ENCODE measurements at places on chromosomes 16 and 17. TPM values are rescaled to one million over a fixed set of nuclear protein-coding genes. Genes with fewer than 3 reads are reported as not detected.

DNA sequence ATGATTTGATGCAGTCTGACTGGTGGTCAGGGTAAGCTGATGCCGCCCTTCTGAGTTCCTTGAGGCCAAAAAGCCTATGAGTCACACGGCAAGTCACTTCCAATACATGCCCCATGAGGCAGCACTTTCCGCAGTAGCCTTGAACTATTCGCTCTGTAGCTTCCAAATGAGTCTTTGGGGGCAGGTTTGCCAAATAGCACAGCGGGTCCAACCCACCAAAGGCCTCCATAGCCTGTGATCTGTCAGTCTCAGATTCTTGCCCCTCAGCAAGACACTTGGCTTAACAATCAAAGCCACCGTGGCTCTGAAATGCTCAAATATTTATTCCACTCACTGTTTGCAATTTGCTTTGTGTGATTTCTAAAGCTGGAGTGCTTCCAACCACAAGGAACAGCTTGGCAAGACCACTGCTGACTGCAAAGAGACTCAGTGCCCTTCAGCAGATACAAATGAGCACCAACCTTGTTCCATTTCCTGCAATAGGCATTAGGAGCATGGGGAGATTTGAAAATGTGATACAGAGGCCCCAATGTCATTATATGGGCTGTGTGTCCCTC lies 45.4 kb downstream of the CLEC19A start:
- peaks cover 1% of the 10 kb centered on the region for H3K27me3 ChIP-seq
- H3K4me3 ChIP-seq: no peak overlapping the region
- H3K4me1 ChIP-seq: no peaks in the 10 kb centered on the region
- DNase-seq: no peak

DNA sequence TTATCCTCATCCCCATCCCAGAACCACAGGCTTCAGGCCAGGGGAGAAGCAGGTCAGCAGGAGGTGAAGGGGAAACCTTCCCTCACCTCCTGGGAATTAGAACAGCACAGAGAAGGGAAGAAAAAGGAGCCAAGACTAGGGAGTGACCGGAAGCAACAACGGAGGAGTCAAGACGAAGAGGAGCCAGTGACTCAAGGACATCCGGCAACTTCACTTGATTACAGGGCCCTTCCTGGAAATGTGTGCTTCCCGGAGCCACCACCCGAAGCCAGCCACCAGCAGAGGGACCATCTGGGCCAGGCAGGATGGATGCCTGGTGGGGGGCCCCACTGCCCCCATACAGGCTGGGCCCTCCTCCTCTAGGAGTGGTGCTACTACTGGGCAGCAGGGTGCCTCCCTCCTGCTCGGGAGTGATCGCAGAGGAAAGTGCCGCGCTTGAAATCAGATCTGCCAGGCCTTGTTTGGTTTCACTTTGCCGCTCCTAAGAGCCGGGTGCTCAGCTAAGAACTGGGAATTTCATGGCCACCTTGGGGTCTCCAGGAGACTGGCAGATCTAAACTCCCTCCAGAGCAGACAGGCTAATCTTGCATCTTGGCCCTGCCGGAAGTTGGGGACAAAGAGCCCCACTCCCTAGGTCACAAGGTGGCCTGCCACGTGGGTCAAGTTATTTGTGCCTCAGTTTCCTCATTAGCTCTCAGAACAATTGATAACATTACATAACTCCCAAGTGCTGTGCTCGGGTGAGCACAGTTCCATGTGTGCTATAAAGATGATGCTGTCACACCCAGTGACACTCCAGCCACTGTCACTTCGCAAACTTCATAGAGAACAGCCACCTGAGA lies 6.6 kb downstream of the CDC42EP4 start:
- H3K4me3 ChIP-seq: peak overlapping the region; percentile 35
- H3K4me1 ChIP-seq: peaks cover 4% of the 10 kb centered on the region
- DNase-seq: no peak
- no peaks in the 10 kb centered on the region for H3K36me3 ChIP-seq

GRCh38 chr16:30896889-30897733 lies 697 bp downstream of the CTF1 start:
- DNase-seq: peak; percentile 94
- peaks cover 45% of the 10 kb centered on the region for H3K4me1 ChIP-seq
- H3K27ac ChIP-seq: peak overlapping the region; percentile 87
- H3K27me3 ChIP-seq: no peaks in the 10 kb centered on the region
- H3K4me3 ChIP-seq: peak overlapping the region; percentile 74

- H3K27me3 ChIP-seq: no peaks in the 10 kb centered on the region
- H3K4me1 ChIP-seq: peaks cover 29% of the 10 kb centered on the region
- H3K36me3 ChIP-seq: peaks cover 12% of the 10 kb centered on the region
- peak within 1 kb of the TSS; percentile 96 for H3K4me3 ChIP-seq
Observed at GRCh38 chr17:42979511-42980273, at the start of gene PTGES3L. TSS of gene PTGES3L (minus strand) at chr17:42980080. CDS start at chr17:42980053, 27 bp downstream.

GRCh38 chr16:8950580-8951077 lies 13.1 kb downstream of the USP7 start:
- H3K36me3 ChIP-seq: peaks cover 1% of the 10 kb centered on the region
- peaks cover 66% of the 10 kb centered on the region for H3K4me1 ChIP-seq
- no peak overlapping the region for H3K27ac ChIP-seq
- H3K4me3 ChIP-seq: no peak overlapping the region
- H3K27me3 ChIP-seq: no peaks in the 10 kb centered on the region

DNA sequence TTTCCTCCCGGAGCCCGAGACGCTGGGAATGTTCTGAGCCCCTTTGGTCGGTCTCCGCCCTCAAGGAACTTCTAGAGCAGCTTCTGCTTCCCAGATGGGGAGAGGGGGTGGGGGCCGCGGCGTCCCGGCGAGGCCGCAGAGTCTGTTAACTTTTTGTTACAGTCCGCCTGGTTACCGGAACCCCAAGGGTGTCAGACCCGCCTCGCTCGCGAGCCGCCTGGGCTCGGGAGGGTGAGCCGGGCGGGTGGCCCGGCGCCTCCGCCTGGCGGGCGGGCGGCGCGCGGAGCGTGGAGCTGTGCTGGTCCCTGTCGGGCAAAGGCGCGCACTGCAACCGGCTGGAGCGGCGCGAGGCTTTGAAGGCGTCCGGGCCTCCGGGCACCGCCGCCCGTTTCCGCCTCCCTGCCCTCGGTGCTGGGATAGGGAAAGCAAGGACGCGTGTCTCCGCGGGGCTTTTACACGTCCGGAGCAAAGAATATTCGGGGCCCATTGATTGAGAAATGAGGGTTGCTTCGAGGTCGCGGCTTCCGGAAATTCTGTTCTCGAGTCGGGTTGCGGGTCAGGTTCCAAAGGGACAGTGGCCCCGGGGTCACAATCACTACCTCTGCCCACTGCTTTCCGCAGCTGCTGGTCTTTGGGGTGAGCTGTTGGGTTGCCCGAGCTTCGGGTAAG lies 1.7 kb downstream of the HS3ST3B1 start:
- peak overlapping the region; percentile 97 for H3K27ac ChIP-seq
- H3K4me1 ChIP-seq: peaks cover 57% of the 10 kb centered on the region
- H3K27me3 ChIP-seq: peaks cover 10% of the 10 kb centered on the region
- peak overlapping the region; percentile 91 for H3K4me3 ChIP-seq
- peaks cover 21% of the 10 kb centered on the region for H3K36me3 ChIP-seq

- H3K27me3 ChIP-seq: no peaks in the 10 kb centered on the region
- no peaks in the 10 kb centered on the region for H3K36me3 ChIP-seq
- no peak for DNase-seq
- no peak overlapping the region for H3K27ac ChIP-seq
- H3K4me1 ChIP-seq: no peaks in the 10 kb centered on the region
Observed at GRCh38 chr16:1163567-1164055, 10.7 kb downstream of the CACNA1H start.

- no peaks in the 10 kb centered on the region for H3K36me3 ChIP-seq
- no peak overlapping the region for H3K4me3 ChIP-seq
- DNase-seq: peak; percentile 98
- H3K27ac ChIP-seq: no peak overlapping the region
- peaks cover 8% of the 10 kb centered on the region for H3K27me3 ChIP-seq
Observed at GRCh38 chr17:2786176-2786881, 9.9 kb upstream of the RAP1GAP2 start.

GRCh38 chr17:58996968-58997367 lies 109.7 kb downstream of the TRIM37 start:
- DNase-seq: no peak
- peaks cover 34% of the 10 kb centered on the region for H3K36me3 ChIP-seq
- H3K4me3 ChIP-seq: no peak overlapping the region
- no peak overlapping the region for H3K27ac ChIP-seq

GRCh38 chr17:2560658-2561057 lies 32.8 kb upstream of the PAFAH1B1 start:
- peaks cover 7% of the 10 kb centered on the region for H3K4me1 ChIP-seq
- no peaks in the 10 kb centered on the region for H3K36me3 ChIP-seq
- H3K27ac ChIP-seq: no peak overlapping the region
- no peak overlapping the region for H3K4me3 ChIP-seq
- no peaks in the 10 kb centered on the region for H3K27me3 ChIP-seq

GRCh38 chr17:80854220-80854619 lies 137.4 kb upstream of the CHMP6 start:
- H3K4me3 ChIP-seq: no peak overlapping the region
- no peaks in the 10 kb centered on the region for H3K27me3 ChIP-seq
- peak overlapping the region; percentile 63 for H3K27ac ChIP-seq
- no peak for DNase-seq
- peaks cover 67% of the 10 kb centered on the region for H3K4me1 ChIP-seq
- peaks cover 73% of the 10 kb centered on the region for H3K36me3 ChIP-seq

DNA sequence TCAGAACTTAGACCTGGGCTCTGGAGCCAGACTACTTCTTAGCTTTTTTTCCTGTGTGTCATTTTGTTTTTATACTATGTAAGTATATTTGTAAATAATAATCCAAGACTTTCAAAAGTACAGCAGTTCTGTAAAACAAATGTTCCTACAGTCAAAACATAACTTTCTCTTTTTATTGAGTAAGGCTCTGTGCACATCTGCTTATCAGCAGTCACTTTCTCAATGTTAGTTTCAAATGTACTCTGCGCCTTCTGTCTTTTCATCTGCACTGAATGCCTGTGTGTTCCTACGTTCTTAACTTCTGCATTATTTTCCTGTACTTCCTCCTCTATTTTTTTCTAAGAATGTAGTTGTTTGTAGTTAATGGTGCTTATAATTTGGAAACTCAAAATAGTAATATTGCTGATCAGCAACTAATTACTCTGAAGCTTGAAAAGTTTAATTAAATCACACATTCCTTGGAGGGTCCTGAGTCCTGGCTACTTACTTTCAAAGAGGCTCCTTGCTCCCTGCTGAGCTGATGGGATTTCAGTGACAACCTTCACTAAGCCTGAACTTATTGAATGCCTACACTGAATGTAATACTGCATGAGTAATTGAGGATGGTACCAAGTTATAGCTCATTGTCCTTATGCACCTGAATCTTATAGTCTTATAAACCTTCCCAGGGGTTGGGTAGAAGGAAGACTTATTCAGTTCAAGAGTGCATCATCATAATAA lies 329.9 kb downstream of the KCNJ2 start:
- no peaks in the 10 kb centered on the region for H3K36me3 ChIP-seq
- no peaks in the 10 kb centered on the region for H3K4me1 ChIP-seq
- H3K4me3 ChIP-seq: no peak overlapping the region
- no peaks in the 10 kb centered on the region for H3K27me3 ChIP-seq

GRCh38 chr17:55381017-55381770 lies 40.4 kb downstream of the MMD start:
- H3K4me3 ChIP-seq: no peak overlapping the region
- no peaks in the 10 kb centered on the region for H3K4me1 ChIP-seq
- H3K27ac ChIP-seq: no peak overlapping the region
- no peaks in the 10 kb centered on the region for H3K36me3 ChIP-seq
- no peak for DNase-seq

GRCh38 chr17:21451975-21452374 lies 75.8 kb downstream of the KCNJ12 start:
- H3K27ac ChIP-seq: no peak overlapping the region
- no peak overlapping the region for H3K4me3 ChIP-seq
- DNase-seq: no peak
- H3K27me3 ChIP-seq: peaks cover 34% of the 10 kb centered on the region
- H3K36me3 ChIP-seq: no peaks in the 10 kb centered on the region

DNA sequence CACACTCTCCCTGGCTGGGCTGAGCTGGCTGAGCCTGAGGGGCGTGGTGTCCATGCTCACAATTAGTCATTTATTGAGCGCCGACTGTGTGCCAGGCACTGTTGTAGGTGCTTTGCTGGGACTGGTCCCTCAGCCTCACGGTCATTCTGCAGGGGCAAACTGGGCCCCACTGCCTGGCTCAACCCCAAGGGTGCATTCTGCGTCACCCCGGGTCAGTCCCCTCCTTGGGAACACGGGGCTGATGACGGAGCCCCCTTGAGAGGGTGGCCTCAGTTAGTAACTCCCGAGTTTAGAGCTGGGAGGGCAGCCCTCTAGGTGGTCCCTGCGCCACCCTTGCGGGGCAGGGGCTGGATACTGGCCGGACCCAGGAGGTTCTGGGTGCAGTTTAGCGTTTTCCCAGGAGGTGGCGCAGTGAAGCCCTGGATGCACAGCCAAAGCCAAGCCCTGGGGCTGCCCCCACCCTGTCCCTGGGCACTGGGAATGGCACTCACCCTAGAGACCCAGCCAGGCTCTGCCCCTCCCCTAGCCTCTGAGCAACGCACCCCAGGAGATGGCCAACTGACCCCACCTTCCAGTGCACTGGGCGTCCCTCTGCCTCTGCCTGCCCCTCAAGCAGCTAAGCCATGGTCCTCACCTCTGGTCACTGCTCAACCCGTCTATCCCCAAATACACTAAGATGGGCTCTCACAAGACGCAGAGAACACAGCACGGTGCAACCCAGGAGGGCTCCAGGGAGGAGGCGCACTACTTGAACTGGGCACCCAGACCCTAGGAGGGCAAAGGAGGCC lies 243.2 kb upstream of the GSE1 start:
- no peak overlapping the region for H3K27ac ChIP-seq
- H3K4me3 ChIP-seq: no peak overlapping the region
- no peaks in the 10 kb centered on the region for H3K27me3 ChIP-seq
- peaks cover 4% of the 10 kb centered on the region for H3K4me1 ChIP-seq
- H3K36me3 ChIP-seq: no peaks in the 10 kb centered on the region

Gene KRT32
- total RNA-seq: not detected

Gene STH
- not detected for total RNA-seq

Gene GRB7
- not detected for total RNA-seq

Gene MPP2
- total RNA-seq: 0.83 TPM

Gene GPR142
- total RNA-seq: 0.28 TPM

Gene NLRC5
- total RNA-seq: 208 TPM

Gene MYH8
- total RNA-seq: not detected

Gene SOST
- total RNA-seq: not detected

Gene DPEP3
- total RNA-seq: not detected

Gene TOM1L1
- 0.56 TPM for total RNA-seq

Measured in activated CD4-positive, alpha-beta T cell treated with anti-CD3 and anti-CD28 coated beads, Interleukin-2, amount 10 ng/mL, durations not matched to agents 24 days and 14 days (primary cell).